ENCODE measurements at places on chromosomes 7 and 10. TPM values are rescaled to one million over a fixed set of nuclear protein-coding genes. Genes with fewer than 3 reads are reported as not detected.

Gene ZNRF2
- total RNA-seq, result 23.8 TPM

Gene AKR1C4
- not detected for total RNA-seq

Gene NXPH1
- total RNA-seq, result not detected

Gene CALHM3
- not detected for total RNA-seq

Gene ANKMY2
- 30.7 TPM for total RNA-seq

Gene NOS3
- total RNA-seq, result 6.2 TPM

Gene COL17A1
- 0.45 TPM for total RNA-seq

Gene CNNM1
- not detected for total RNA-seq

Measured in stomach (tissue), 19 donors.